Peyer's patch (tissue), 4 donors: ENCODE measurements at places on chromosomes 6 and 20.

DNA sequence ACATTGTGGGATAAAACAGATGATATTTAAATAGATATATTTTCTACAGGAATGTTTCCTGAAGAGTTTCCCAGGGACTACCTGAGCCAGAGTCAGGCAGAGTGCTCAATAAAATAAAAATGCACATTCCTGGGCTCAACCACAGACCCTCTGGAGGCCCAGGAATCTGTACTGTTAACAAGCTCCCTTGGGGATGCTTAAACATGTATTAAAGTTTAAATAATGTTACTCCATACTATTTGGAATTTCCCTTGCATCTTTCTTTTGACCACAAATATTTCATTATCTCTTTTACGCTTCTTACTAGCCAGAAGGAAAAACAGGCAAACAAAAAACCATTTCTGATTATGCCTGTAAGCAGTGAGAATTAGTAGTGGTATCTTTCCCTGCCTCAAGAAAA lies 42.3 kb downstream of the GPR63 start:
- DNase-seq = no peak

- DNase-seq = no peak
Observed at GRCh38 chr20:23332467-23332866, 18.1 kb upstream of the NXT1 start.

- DNase-seq = no peak
Observed at GRCh38 chr6:168582571-168582981, 141.6 kb downstream of the SMOC2 start.

GRCh38 chr6:78268591-78269452 lies 598.5 kb upstream of the IRAK1BP1 start:
- DNase-seq = no peak

GRCh38 chr6:88881451-88881850 lies 82.0 kb downstream of the RNGTT start:
- DNase-seq = no peak

GRCh38 chr6:57174511-57174907 lies 2.4 kb downstream of the BAG2 start:
- DNase-seq = no peak

- DNase-seq = no peak
Observed at GRCh38 chr6:43776115-43776798, 6.2 kb downstream of the VEGFA start.

GRCh38 chr20:11453430-11453829 lies 464.3 kb upstream of the BTBD3 start:
- DNase-seq = no peak

DNA sequence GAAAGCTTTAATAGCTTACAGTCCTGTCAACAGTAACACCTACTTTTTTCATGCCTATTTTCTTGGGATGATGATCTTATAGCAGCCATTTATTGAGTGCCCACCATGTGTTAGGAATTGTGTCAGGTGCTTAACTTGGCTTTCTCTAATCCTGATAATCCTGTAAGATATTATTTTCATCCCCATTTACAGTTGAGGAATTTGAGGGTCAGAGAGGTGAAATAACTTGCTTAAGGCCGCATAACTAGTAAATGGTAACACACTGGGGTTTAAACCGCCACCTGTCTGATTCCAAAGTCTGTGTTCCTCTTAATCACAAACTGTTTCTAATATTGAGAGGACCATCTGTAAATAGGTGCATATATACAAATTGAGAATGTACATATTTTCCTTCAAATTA lies 55.5 kb downstream of the NCOA3 start:
- no peak for DNase-seq

DNA sequence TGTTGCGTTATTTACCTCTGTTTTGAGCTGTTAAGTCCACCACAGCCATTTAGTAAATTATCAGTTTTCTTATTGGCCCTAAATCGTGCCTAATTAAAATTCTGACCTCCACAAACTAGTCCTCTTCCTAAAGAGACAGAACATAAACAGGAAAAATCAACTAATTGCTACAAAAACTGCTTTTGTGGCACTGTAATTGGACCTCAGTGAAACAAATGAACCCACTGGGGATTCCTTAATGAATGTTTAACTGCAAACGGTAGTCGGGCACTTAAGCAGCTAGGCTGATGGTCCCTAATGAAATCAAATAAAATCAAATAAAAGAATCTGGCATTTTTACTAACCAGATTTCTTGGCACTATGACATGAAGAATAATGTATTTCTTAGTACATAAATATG lies 513.4 kb upstream of the SLC35B3 start:
- no peak for DNase-seq

GRCh38 chr6:57421503-57421902 lies 104.1 kb downstream of the PRIM2 start:
- DNase-seq = no peak
